Non-pigmented ciliary epithelial cell (primary cell): ENCODE measurements at places on chromosomes 13 and 19.

- DNase-seq, result no peak
Measured at GRCh38 chr19:29492769-29493168, 33.0 kb upstream of the VSTM2B start.

- DNase-seq, result peak; percentile 46
Measured at GRCh38 chr13:40910324-40911050, 108.6 kb downstream of the ELF1 start.

GRCh38 chr13:47066226-47066625 lies 169.4 kb upstream of the HTR2A start:
- no peak for DNase-seq

GRCh38 chr19:15235781-15236180 lies 3.5 kb upstream of the EPHX3 start:
- no peak for DNase-seq

DNA sequence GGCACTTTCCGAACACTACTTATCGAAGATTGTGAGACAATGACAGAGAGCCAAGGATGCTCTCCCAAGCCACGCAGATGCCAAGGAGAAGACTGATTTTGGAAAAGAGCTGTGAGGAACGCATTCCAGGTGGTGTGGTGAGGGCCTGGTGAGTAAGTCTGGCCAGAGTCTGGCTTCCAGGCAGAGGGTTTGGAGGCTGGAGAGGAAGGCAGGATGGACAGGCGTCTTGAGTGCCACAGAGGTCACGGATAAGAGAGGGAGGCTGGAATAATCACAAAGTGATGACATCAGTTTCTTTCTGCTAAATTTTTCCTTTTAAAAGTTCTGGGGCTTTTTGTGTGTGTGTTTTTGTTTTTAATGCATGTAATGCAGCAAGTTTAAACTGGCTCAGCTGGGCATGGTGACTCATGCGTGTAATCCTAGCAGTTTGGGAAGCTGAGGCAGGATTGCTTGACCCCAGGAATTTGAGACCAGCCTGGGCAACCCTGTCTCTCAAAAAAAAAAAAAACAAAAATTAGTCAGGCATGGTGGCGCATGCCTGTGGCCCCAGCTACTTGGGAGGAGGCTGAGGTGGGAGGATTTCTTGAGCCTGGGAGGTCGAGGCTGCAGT lies 235.1 kb downstream of the NALCN start:
- DNase-seq, result no peak

DNA sequence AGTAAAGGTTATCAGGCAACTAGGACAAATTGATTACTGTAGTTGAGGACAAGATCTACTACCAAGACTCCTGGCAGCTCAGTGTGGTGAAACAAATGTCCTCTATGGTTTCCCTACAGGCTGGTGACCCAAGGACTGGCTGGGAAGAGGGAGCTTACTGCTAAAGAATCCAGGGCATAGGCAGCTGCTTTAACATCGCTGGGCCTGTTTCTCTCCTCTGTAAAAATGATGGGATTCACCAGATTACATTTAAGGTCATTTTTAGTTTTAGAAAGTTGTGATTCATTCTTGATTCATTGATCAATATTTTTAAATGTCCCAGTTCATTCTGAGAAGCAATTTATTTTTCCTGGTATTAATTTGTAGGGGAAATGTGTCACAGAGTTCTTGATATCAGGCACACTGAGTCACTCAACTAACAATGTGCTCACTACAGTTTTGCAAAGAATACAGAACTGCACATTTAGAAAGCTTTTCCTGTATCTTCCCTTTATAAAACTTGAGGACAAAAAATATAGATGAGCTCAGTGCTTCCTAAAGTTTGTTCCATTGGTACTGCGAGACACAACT lies 19.6 kb upstream of the FAM124A start:
- DNase-seq, result no peak

GRCh38 chr19:54418030-54418929 lies 3.0 kb downstream of the TTYH1 start:
- DNase-seq, result no peak

- no peak for DNase-seq
Measured at GRCh38 chr19:35792312-35792711, 16.9 kb downstream of the ARHGAP33 start.

DNA sequence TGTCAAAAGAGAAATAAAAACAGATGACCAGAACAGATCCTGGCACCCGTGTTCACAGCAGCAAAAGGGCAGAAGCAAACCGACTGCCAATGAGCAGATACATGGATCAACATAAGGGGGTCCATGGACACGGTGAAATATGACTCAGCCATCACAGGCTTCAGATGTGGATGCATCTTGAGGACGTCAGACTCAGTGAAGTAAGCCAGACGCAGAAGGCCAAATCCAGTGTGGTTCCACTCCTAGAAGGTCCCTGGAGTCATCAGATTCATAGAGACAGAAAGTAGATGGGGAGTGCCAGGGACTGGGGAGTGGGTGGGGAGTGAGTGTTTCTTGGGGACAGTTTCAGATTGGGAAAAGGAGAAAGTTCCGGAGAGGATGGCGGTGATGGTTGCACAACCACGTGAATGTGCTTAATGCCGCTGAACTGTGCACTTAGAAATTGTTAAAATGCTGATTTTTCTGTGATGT lies 28.8 kb upstream of the SEMA6B start:
- no peak for DNase-seq

DNA sequence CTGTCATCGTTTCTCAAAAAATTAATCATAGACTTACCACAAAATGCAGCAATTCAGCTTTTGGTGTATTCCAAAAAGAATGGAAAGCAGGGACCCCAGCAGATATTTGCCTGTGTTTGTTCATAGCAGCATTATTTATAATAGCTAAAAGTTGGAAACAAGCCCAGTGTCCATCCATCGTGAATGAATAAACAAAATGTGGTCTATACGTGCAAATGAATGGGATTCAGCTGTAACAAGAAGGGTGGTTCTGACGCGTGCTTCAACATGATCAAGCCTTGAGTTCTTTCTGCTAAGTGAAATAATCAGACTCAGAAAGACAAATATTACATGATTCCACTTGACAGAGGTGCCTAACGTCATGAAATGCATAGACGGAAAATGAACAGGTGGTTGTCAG lies 36.4 kb downstream of the PSG11 start:
- DNase-seq, result no peak

- DNase-seq, result no peak
Measured at GRCh38 chr13:106197496-106197895, 338.0 kb downstream of the EFNB2 start.
